ENCODE measurements at places on chromosomes 1 and 21.

GRCh38 chr1:33970148-33970825 is 106.4 kb downstream of the HMGB4 start:
- DNase-seq = no peak

GRCh38 chr1:83573776-83574175 is 425.2 kb downstream of the TTLL7 start:
- DNase-seq = no peak

- no peak for DNase-seq
Observed at GRCh38 chr1:231808990-231809389, 182.4 kb downstream of the DISC1 start.

DNA sequence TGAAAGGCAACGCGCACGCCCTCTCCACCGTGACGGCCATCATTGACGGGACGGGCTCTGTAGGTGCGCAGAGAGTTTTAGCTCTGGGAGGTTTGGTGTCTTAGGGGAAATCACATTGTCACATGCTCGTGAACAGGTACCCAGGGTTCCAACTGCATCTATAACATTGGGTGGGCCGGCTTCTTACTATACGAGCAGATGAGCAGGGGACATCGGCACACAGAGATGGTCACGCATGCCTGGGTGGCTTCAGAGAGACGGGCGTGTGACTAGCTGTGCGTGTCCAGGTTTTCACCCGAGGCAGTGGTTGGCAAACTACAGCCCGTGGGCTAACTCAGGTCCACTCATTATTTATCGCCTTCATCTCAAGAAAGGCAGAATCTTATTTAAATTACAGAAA is 54.7 kb downstream of the SLC37A1 start:
- no peak for DNase-seq

- no peak for DNase-seq
Observed at GRCh38 chr1:73673971-73674370, 524.0 kb downstream of the LRRIQ3 start.

All from naive thymus-derived CD8-positive, alpha-beta T cell (primary cell).